ENCODE measurements at places on chromosomes 3 and 15.

DNA sequence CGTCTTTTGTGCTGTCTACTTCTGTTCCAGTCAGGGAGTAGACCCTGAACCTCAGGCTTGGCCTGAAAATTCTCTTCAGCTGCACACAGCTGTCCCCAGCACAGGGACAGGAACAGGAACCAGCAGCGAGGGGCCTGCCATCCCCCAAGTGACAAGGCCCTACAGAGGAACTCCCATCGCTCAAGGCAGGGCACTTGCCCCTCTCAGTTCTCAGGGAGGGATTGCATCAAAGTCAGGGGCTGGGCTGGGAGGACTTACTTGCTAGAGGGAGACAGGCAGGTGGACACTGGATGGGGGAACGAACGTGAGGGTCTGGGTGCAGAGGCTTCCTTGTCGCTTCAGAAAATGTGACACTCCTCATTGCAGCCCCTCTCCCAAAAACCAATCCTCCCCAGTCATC, 163.6 kb downstream of the CHSY1 start:
- DNase-seq: no peak

GRCh38 chr3:187434524-187434923, 66.3 kb downstream of the RTP4 start:
- DNase-seq: no peak

- DNase-seq: no peak
Measured at GRCh38 chr3:196232882-196233251, 16.5 kb downstream of the SLC51A start.

GRCh38 chr3:128449111-128449638, 17.5 kb downstream of the DNAJB8 start:
- DNase-seq: no peak

GRCh38 chr15:69861331-69862171, 236.2 kb downstream of the TLE3 start:
- DNase-seq: no peak

DNA sequence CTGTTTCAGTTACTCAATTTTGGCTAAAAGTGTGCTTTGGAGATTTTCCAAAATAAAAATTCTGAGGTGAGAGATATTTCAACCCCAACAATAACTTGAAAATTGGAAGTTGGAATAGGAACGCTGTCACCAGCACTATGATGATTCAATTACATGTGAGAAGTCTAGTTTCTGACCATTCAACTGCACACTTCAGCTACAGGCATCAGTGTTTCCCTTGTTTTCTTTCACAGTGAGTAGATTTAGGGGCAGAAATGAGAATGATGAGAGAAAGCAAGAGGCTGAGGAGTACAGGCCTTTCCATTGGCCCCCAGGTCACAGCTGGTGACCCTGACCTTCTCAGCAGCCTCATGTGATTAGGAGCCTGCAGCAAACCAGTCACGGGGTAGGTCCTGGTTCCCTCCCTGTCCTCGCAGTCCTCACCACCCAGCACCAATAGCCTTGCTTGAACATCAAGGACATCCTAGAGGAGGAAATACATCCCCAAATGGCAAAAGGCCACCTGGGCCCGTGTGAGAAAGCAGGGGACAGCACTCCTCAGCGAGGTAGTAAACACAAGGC, 10.0 kb upstream of the FILIP1L start:
- peak; percentile 77 for DNase-seq

DNA sequence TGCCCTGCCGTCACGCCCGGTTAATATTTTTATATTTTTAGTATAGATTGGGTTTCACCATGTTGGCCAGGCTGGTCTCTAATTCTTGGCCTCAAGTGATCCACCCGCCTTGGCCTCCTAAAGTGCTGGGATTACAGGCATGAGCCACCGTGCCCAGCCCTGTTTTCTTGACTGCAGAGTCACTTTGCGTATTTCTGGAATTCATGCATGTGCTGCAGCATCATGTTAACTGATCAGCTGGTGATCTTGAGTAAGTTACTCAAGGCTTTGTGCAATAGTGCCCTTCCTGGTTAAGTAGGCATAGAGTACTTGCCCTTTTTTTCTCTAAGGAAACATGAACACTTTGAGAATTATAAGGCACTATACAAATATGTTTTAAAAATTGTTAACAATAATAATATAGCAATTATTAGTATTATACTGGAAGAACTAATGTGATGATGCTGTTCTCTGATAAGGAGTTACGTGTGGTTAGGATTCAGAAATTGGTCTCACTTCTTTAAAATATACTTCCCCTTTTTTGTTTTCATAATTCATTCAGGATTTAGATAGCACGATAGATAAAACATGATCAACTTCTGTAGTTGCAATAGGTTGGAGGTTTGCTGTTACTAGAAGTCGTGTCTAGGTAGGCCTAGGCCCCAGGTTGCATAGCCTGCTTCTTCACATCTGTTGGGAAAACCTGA, 33.6 kb downstream of the GPR171 start:
- no peak for DNase-seq

DNA sequence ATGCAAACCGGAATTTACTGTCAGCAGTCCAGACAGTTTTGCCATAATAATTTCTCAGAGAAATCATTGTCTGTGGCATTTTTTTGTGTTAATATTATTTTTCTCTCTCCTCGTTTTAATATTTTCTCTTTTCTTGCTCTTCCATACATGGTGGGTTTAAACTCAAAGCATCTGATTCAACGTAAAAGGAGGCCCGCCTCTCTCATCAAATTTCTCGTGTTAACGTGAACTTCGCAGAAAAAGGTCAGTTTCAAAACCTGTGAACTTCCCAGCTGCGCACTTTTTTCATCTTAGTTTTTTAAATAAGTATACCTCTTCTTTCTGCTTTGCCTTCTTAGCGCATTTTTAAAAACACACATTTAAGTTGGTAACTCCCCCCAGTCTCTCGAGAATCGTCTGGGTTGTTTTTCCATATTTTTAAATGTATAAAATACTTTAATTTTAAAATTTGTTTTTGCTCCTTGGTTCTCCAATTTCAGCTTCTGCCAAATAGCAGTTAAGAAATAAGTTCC, 9.1 kb downstream of the SHOX2 start:
- DNase-seq: no peak

GRCh38 chr3:160580938-160581337, 15.6 kb upstream of the KPNA4 start:
- DNase-seq: no peak

- no peak for DNase-seq
Measured at GRCh38 chr3:14785207-14786155, 33.3 kb upstream of the FGD5 start.

DNA sequence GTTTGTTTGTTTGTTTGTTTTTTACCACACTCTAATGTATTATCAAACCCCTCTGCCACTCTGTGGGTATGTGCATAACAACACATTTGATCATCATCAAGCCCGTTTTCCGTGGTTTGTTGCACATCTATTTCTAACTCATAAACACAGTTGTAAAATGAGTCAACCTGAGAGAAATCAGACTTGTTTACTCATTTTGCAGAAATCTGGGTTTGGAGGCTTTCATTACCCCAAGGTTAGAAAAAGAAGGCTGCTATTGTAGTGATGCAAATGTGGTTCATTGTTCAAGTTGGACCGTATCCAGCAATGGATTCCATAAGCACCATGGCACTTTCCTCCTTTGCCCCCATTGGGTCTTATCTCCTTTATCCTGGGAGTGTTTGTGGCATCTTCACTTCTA, 353.2 kb upstream of the SOX2 start:
- DNase-seq: no peak

DNA sequence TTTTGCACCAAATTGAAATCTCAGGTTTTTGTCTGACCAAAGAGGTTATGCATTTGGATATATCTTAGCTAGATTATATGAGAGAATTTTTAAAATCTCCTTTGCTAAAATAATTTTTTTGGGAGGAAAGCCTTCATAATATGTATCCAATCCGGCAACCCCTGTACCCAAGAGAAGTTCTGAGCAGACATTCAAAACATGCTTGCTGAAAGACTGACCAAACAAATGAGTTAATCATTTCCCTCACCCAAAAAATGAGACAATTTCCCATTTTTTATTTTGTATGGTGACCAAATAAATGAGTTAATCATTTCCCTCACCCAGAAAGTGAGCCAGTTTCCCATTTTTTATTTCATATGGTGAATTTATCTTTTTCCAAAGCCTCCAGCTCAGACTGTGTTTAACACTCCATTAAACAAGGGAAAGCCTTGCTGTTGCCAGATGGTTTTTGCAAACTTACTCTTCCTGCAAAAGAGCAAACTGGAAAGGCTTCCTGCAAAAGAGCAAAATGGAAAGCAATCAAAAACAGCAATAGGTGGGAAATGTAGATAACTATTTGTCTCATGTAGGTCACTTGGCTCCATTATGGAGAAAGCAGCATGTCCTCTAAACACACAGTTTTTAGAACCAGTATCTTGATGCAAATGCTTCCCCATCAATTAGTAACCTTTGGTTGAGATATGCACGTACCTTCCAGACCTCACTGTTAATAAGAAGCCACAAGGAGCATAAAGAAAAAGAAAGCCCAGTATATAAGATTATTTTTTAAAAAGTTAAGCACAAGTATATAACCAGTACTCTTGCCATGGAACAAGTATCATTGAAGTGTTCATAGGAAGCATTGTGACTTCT, 78.4 kb upstream of the OSTN start:
- DNase-seq: no peak

- no peak for DNase-seq
Measured at GRCh38 chr3:38222032-38222634, 43.5 kb upstream of the SLC22A13 start.

DNA sequence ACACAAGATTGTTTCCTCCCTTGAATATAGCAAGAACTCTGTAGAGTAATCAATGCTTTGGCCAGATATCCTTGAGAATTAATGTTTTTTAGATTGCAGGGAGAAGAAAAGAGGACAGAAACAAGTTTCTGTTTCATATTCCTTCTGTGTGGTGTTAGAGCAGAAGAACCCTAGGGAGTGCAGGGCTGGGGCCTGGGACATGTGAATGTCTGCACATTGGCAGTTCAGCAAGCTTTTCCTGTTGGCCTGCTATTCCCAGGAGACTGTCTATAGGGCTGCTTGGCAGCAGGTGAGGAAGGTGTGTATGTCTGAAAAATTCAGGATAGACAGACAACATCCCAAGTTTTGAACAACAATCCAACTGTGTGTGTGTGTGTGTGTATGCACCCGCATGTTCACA, 13.6 kb upstream of the CNBP start:
- no peak for DNase-seq

DNA sequence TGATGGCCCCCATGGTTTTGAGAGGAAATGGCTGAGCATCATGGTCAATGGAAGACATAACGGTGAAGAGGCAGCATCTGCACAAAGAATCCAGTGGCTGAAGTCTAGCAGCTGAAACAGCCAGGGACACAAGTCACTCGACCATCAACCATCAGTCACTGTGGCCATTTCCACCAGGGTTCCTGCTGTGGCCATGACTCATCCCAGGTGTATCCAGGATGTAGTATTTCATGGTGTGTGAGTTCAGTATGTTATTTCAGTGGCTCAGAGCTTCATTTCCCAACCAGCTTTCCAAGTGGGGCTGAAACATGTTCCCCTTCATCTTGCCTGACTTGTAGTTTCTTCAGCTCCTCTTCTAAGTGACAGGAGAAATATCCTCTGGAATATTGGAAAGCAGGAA, 47.8 kb upstream of the WNT5A start:
- no peak for DNase-seq

- no peak for DNase-seq
Measured at GRCh38 chr3:26449996-26450395, 172.6 kb upstream of the LRRC3B start.

Measured in muscle of back (tissue), 13 donors.